Glutamatergic neuron (in vitro differentiated cells): ENCODE measurements at places on chromosomes 1 and 21. TPM values are rescaled to one million over a fixed set of nuclear protein-coding genes. Genes with fewer than 3 reads are reported as not detected.

- no peaks in the 10 kb centered on the region for H3K27me3 ChIP-seq
- no peak for DNase-seq
- peaks cover 27% of the 10 kb centered on the region for H3K4me1 ChIP-seq
- H3K27ac ChIP-seq, result no peak overlapping the region
Measured at GRCh38 chr1:116377541-116378529, 4.8 kb downstream of the ATP1A1 start.

- H3K4me3 ChIP-seq, result peak overlapping the region; percentile 99
- DNase-seq, result peak; percentile 86
- H3K27me3 ChIP-seq, result peaks cover 38% of the 10 kb centered on the region
- peaks cover 35% of the 10 kb centered on the region for H3K4me1 ChIP-seq
- H3K27ac ChIP-seq, result peak overlapping the region; percentile 95
Measured at GRCh38 chr1:2231532-2232254, 3.6 kb downstream of the SKI start.

- peaks cover under 1% of the 10 kb centered on the region for H3K36me3 ChIP-seq
- peak; percentile 12 for DNase-seq
- H3K4me1 ChIP-seq, result peaks cover 12% of the 10 kb centered on the region
- no peak overlapping the region for H3K4me3 ChIP-seq
- peak overlapping the region; percentile 68 for H3K27ac ChIP-seq
Measured at GRCh38 chr21:46205766-46206162, 21.5 kb upstream of the SPATC1L start.

DNA sequence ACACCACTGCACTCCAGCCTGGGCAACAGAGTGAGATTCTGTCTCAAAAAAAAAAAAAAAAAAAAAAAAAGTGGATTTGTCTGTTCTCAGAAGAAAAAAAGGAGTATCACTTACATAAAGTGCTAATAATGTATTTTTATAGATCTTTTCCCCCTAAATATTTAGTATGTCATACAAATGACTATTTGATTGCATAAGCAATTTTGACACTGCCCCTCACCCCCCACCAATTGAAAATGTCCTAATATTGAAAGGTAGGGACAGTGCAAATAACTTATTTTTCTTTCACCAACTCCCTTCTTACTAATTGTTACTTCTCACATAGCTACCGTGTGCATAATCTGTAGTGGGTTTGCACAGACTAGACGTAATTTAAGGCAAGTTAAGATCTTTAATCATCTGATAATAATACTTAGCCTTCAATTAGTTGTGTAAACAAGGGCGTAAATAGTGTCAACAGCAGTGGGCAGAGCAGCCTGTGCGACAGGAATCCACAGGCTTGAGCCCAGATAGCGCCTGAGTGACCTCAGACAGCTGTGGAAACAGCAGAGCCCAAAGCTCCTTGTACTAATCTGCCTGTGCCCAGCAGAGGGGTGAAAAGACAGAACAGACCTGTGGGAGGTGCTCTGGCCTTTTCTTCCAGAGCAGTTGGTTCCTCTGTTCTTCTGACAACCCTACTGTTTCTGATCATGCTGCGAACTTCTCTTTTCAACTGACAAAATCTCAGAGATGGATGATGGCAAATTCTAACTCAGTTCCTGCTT lies 4.5 kb upstream of the IER5 start:
- peaks cover 6% of the 10 kb centered on the region for H3K27me3 ChIP-seq
- no peaks in the 10 kb centered on the region for H3K36me3 ChIP-seq
- H3K4me1 ChIP-seq, result peaks cover 7% of the 10 kb centered on the region
- no peak overlapping the region for H3K4me3 ChIP-seq
- no peak for DNase-seq

DNA sequence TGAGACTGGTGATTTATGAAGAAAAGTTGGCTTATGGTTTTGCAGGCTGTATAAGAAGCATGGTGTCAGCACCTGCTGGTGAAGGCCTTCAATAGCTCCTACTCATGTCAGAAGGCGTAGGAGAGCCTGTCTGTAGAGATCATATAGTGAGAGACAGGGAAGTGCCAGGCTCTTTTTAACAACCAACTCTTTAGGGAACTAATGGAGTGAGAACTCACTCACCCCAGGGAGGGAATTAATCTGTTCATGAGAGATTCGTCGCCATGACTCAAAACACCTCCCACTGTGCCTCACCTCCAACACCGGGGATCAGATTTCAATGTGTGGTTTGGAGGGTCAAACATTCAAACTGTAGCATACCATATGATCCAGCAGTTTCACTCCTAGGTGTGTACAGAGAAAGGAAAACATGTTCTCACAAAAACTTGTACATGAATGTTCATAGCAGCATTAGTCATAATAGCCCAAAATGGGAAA lies 72.6 kb downstream of the TTC3 start:
- DNase-seq, result no peak
- H3K27me3 ChIP-seq, result no peaks in the 10 kb centered on the region
- H3K4me1 ChIP-seq, result peaks cover 15% of the 10 kb centered on the region
- peaks cover 4% of the 10 kb centered on the region for H3K36me3 ChIP-seq
- no peak overlapping the region for H3K4me3 ChIP-seq

DNA sequence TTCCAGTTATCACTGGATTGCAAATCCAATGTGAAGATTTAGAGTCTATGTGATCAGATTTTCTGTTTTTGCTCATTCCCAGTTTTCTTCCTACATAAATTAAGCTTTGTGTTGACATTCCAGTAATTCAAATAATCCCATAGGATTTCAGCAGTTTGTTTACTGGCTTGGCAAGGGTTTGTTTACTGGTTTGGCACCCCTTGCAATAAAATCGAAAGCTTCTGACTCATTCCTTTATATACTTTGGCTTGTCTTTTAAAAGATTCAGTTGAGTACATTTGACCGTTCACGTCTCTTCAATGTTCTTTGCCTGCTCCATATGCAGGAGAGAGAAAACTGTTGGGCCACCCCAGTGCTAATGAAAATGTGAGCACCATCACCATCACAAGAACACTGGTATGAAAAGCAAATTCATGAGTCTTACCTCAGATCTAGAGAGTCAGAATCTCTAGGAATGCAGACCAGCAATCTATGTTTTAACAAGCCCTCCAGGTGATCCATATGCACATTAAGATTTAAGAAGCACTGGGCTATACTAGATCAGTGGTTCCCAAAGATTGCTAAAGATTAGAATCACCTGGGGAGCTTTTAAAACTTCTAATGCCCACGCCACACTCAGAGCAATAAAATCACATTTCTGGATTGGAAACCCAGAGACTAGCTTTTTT lies 32.8 kb downstream of the ZC3H11B start:
- no peaks in the 10 kb centered on the region for H3K27me3 ChIP-seq
- no peaks in the 10 kb centered on the region for H3K36me3 ChIP-seq
- DNase-seq, result no peak

DNA sequence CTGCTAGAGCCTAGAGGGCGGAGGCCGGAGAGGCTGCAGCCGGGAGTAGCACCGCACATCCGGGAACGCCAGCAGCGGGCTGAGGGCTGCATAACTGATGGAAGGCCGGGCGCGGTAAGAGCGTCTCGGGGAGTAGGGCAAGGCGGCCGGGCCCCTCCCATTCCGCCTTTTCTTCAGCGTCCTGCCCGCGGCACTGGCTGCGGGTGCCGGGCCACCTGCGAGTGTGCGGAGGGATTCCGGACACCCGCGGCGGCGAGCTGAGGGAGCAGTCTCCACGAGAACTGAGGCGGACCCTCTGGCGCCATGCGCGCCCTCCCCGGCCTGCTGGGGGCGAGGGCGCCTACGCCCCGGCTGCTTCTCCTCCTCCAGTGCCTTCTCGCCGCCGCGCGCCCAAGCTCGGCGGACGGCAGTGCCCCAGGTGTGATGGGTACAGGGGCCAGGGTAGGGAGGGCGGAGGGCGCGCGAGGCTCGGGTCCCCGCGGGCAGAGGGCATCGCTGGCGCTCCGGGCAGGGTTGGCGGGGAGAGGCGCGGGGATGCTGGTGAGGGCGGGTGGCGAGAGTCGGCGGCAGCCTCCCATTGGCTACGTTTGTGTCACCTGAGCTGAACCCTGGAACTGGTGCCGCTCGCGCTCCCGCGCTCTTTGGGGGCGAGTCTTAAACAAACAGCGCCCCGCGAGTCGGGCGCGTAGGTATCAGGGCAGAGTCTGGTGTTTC lies 334.4 kb downstream of the SRGAP2C start:
- peak overlapping the region; percentile 93 for H3K4me3 ChIP-seq
- peaks cover 2% of the 10 kb centered on the region for H3K4me1 ChIP-seq
- H3K27ac ChIP-seq, result peak overlapping the region; percentile 80
- peak; percentile 82 for DNase-seq
- no peaks in the 10 kb centered on the region for H3K36me3 ChIP-seq

DNA sequence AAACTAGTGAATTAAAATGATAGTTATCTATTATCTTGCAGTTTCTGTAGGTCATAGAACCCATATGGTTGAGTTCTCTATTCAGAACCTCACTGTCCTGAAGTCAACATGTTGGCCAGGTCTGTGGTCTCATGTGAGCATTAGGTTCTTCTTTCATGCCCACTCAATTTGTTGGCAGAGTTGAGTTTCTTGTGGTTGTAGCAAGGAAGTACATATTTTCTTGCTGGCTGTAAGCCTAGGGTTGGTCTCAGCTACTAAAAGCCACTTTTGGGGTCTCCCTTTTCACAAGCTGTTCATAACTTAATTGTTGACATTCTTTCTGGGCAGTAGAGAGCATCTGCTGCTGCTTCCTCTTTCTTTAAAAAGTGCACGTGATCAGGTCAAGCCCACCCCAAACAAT lies 1165.1 kb upstream of the NCAM2 start:
- no peaks in the 10 kb centered on the region for H3K36me3 ChIP-seq
- H3K4me3 ChIP-seq, result no peak overlapping the region
- H3K27me3 ChIP-seq, result no peaks in the 10 kb centered on the region
- no peak overlapping the region for H3K27ac ChIP-seq
- DNase-seq, result no peak

Gene LTN1
- 32.9 TPM for total RNA-seq

- H3K4me3 ChIP-seq, result peak within 1 kb of the TSS; percentile 63
- no peaks in the 10 kb centered on the region for H3K36me3 ChIP-seq
- peak; percentile 93 for DNase-seq
- peaks cover 10% of the 10 kb centered on the region for H3K4me1 ChIP-seq
- peaks cover 13% of the 10 kb centered on the region for H3K27me3 ChIP-seq
Measured at GRCh38 chr1:10796029-10796944, at the start of gene CASZ1. Gene CASZ1, minus strand, starts transcription at chr1:10796646. Its CDS starts 102,757 bp downstream, at chr1:10693889.

- H3K36me3 ChIP-seq, result no peaks in the 10 kb centered on the region
- no peak overlapping the region for H3K27ac ChIP-seq
- peaks cover 11% of the 10 kb centered on the region for H3K4me1 ChIP-seq
- no peak overlapping the region for H3K4me3 ChIP-seq
Measured at GRCh38 chr21:45550522-45551210, 8.4 kb upstream of the SLC19A1 start.

GRCh38 chr21:36111238-36111637 lies 23.6 kb upstream of the CBR3 start:
- no peak overlapping the region for H3K4me3 ChIP-seq
- H3K27me3 ChIP-seq, result peaks cover 4% of the 10 kb centered on the region
- no peaks in the 10 kb centered on the region for H3K36me3 ChIP-seq
